SJCRH30 (cell line): ENCODE measurements at places on chromosomes 11 and 22. TPM values are rescaled to one million over a fixed set of nuclear protein-coding genes. Genes with fewer than 3 reads are reported as not detected.

DNA sequence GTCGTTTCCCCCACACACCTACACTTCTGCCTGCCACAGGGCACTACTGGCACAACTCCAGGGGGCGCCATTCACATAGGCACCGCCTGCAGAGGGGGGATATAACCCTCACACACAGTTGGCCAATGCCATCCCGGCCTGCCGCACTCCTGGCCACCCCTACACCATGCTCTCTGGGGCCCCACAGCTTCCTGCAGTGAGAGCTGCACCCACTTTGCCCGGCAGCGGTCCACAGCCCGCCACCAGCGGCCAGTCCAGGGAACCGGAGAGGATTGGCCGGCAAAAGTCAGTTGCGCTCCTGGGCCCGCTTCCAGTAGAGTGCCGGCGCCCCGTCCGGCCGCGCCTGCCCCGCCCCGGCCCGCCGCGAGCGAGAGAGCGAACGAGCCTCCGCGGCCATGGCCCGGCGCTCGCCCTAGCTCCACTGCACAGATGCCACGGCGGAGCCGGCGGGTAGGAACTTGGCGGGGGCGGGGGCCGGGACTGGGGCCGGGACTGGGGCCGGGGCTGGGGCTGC is 25.6 kb upstream of the SUSD2 start:
- no peak overlapping the region for H3K27ac ChIP-seq
- peaks cover 13% of the 10 kb centered on the region for H3K4me1 ChIP-seq
- DNase-seq = peak; percentile 48
- no peaks in the 10 kb centered on the region for H3K36me3 ChIP-seq
- H3K27me3 ChIP-seq = no peaks in the 10 kb centered on the region

DNA sequence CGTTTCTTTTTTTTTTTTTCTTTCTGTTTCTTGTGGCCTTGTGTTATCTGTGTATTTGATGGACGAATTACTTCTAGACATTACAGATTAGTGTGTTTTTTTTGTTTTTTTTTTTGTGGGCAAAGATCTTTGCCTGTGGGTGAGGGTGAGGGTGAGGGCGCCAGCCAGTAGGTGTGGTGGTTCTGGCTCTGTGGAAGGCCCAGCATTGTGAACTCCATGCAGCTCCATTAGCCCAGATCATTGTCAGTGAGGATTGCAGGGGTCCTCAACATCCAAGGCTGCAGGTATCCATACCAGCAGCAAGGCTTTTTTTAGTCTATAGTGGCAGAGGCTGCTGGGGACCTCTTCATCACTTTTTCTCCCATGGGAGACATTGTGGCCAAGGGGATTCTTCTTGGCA is 13.7 kb downstream of the BIRC2 start:
- H3K27ac ChIP-seq = no peak overlapping the region
- no peak for DNase-seq
- no peak overlapping the region for H3K4me3 ChIP-seq
- H3K36me3 ChIP-seq = peaks cover 11% of the 10 kb centered on the region

GRCh38 chr11:47506795-47507562 is 46.0 kb downstream of the CELF1 start:
- peaks cover 2% of the 10 kb centered on the region; the same call in 1 of the 2 replicates for H3K36me3 ChIP-seq
- DNase-seq = no peak
- peaks cover 25% of the 10 kb centered on the region for H3K4me1 ChIP-seq

Gene CSNK2A3
- 2.9 and 3.3 TPM in 2 replicates for total RNA-seq

GRCh38 chr22:37353839-37354238 is 71.5 kb downstream of the CYTH4 start:
- H3K27ac ChIP-seq = no peak overlapping the region
- no peaks in the 10 kb centered on the region for H3K36me3 ChIP-seq
- H3K4me1 ChIP-seq = no peaks in the 10 kb centered on the region
- no peak overlapping the region for H3K4me3 ChIP-seq
- peaks cover 10% of the 10 kb centered on the region; the same call in 1 of the 2 replicates for H3K27me3 ChIP-seq

- H3K4me3 ChIP-seq = no peak overlapping the region
- H3K4me1 ChIP-seq = no peaks in the 10 kb centered on the region
- H3K27ac ChIP-seq = no peak overlapping the region
- DNase-seq = no peak
- H3K27me3 ChIP-seq = no peaks in the 10 kb centered on the region
These were observed 12.6 kb downstream of the IRF7 start for GRCh38 chr11:603154-603553.
